ENCODE measurements at places on chromosomes 12 and 14.

DNA sequence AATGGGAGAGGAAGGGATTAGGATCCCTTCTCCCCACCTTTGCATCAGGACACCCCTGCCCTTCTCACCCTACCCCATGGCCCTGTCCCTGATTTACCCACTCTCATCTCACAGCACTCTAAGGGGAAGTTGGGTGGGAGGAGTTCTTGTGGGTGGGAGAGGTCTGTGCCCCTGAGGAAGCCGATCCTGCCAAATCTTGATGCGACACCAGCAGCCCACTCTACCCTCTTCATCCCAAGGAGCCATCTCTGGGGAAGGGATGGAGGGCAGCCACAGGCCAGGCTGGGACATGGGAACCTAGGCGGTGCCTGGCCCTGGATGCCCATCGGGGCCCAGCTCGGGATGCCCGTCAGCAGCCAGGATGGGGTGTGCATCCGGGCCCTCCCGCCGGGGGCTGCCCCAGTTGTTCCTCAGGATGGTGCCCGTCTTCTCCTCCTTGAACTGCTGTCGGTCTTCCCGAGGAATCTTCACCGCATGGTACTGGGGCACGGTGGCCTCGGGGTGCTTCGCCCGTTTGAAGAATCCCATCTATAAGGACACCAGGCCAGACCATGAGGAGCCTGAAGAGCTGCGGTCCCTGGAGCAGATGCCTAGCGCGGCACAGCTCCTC, 22.8 kb downstream of the ITGA7 start:
- peak; percentile 44 for DNase-seq

- no peak for DNase-seq
Observed at GRCh38 chr14:92540472-92541048, 27.0 kb downstream of the RIN3 start.

GRCh38 chr12:40312982-40313576, 88.3 kb downstream of the LRRK2 start:
- no peak for DNase-seq

- no peak for DNase-seq
Observed at GRCh38 chr12:57985685-57986084, 44.3 kb downstream of the ATP23 start.

GRCh38 chr12:50166799-50167048, 445 bp downstream of the CERS5 start:
- no peak for DNase-seq
